ENCODE measurements at places on chromosomes 16 and 17.

GRCh38 chr17:67211742-67212141 is 33.3 kb downstream of the HELZ start:
- no peak for DNase-seq

GRCh38 chr17:61235827-61236197 is 163.8 kb upstream of the TBX2 start:
- DNase-seq: no peak

DNA sequence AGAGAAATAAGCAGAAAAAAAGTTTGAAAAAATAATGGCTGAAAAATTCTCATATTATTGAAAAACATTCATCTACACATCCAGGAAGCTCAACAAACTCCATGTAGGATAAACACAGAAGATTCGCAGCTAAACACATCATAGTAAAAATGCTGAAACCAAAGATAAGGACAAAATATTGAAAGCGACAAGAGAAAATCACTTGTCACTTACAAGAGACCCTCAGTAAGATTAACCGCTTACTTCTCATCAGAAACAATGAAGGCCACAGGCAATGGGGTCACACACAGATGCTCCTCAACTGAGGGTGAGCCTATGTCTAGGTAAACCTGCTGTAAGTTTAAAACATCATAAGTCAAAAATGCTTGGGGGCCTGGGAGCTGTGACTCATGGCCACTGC is 38.1 kb upstream of the METRNL start:
- DNase-seq: no peak

DNA sequence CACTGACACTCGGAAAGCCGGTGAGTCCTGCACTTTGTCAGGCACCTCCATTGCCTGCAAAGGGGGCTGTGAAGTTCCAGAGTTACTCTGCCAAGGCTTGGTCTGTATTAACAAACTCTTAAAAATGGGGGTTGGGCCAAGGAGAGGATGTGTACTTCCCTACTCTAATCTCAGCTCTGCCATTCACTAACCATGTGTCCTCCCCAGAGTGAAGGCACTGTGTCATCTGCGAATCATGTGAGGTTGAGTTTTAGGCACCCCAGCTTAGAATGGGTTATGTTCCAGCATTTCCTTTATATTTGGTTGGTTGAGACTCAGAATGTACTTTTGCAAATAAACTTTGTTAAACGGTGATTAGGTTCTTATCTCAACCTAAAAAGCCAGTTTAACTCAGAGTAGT is 24.9 kb downstream of the ERCC4 start:
- no peak for DNase-seq

- DNase-seq: no peak
Measured at GRCh38 chr16:17519101-17519955, 48.6 kb upstream of the XYLT1 start.

- DNase-seq: no peak
Measured at GRCh38 chr17:836151-836550, 54.0 kb downstream of the MRM3 start.

- DNase-seq: no peak
Measured at GRCh38 chr16:64532117-64532516, 589.7 kb downstream of the CDH11 start.

GRCh38 chr17:82113941-82114340 is 15.9 kb upstream of the FASN start:
- DNase-seq: no peak

DNA sequence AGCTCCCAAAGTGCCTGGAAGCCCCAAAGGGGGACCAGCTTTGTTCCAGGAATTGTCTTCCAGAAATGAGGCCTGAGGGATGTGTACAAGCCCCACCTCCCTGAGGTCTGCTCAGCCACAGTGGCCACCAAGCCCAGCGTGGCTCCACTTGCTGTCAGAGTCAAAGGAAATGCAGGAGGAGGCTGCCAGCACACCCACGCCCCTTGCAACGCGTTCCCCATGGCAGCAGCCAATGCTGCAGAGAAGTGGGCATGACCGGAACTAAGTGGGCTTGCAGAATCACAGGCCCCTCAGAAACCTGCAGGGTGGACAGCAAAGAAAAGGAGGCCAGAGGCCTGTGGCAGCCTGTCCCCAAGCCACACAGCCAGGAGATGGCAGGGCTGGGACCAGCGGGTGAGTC is 320.8 kb downstream of the FOXL1 start:
- DNase-seq: no peak

- peak; percentile 15 for DNase-seq
Measured at GRCh38 chr17:17568772-17569195, 22.7 kb downstream of the PEMT start.

- DNase-seq: no peak
Measured at GRCh38 chr16:79844603-79845002, 244.1 kb upstream of the MAF start.

GRCh38 chr16:50478773-50479149 is 69.4 kb upstream of the NKD1 start:
- DNase-seq: no peak

DNA sequence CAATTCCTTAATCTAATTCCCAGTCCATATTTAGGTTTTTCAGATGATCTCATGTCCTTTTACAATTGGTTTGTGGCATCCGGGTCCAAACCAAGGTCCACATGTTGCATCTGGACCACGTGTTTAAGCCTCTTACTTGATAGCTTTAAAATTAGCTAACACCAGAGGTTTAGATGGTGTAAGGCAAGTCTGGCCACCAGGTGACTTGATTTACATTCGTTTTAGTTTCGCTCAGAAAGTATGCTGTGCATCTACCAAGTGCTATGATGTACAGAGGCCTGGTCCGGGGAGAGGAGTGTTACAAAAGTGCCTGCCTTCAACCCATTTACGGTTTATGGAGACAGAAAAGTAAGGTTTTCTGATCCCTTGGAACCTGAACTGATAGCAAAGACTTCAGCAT is 878 bp upstream of the DNAJA2 start:
- DNase-seq: no peak

DNA sequence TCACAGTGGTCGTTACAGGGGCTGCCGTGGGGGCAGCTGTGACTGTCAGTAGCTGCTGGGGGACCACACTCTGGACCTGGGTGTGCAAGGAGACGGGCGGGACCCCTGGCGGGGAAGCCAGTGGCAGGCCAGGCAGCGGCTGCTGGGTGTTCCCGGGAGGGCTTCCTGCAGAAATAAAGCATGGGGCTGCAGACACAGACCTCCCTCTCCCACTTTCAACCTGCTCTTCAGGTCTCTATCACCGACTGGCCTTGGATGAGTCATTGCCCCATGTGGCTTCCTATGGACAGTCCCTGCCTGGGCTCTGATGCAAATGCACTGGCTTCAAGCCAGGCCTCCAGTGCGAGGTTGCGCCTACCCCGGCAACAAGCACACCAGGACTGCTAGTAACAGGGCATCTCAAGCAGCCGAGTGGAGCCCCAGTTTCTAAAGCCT is 17.2 kb downstream of the SREBF1 start:
- DNase-seq: peak; percentile 47

GRCh38 chr17:71511266-71511995 is 609.4 kb upstream of the SOX9 start:
- DNase-seq: no peak

GRCh38 chr16:57245472-57246113 is 534 bp downstream of the ARL2BP start:
- DNase-seq: no peak

GRCh38 chr16:31196324-31197088 is 6.1 kb downstream of the PYCARD start:
- DNase-seq: no peak

- DNase-seq: no peak
Measured at GRCh38 chr16:87692176-87692575, 73.6 kb downstream of the KLHDC4 start.

DNA sequence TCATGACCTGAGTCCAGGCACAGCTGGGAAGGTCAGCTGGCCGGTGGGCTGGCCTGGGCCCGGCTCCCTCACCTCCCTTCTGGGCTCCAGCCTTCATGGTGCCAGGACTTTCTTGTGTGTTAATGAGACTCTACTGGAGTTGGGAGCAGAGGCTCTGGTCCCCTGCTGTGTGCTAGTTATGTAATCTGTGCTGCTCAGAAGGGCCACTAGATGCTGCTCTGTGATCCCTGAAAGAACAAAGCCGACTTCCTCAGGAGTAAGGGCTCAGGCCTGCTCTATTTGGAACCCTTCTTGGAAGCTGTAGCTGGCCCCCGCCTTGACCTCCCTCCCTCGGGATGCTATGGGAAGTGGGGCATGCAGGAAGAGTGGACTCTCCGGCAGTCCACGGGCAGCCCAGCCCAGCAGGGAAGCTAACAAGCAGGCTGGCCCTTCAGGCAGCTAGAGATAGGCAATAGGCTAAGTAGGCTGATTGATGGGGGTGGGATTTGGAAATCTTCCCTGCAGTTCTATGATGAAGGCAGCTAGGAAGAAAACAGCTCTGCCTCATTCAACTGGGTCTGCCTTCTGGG is 3.3 kb upstream of the CDK5R1 start:
- peak; percentile 42 for DNase-seq

DNA sequence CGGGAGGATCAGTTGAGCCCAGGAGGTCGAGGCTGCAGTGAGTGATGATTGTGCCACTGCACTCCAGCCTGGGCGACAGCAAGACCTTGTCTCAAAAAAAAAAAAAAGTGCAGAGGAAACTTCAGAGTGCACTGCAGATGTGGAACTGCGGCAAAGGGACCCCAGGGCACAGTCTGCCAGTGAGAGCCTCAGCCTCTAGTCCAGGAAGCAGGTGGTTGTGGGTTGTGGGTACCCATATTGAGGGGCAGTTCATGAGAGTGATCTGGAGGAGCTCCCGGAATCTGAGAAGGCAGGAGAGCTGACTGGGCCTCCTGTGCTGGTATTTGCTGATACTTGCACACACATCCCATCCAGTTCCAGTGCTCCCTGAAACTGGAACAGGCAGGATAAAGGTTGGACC is 13.1 kb downstream of the FOXN1 start:
- DNase-seq: no peak

DNA sequence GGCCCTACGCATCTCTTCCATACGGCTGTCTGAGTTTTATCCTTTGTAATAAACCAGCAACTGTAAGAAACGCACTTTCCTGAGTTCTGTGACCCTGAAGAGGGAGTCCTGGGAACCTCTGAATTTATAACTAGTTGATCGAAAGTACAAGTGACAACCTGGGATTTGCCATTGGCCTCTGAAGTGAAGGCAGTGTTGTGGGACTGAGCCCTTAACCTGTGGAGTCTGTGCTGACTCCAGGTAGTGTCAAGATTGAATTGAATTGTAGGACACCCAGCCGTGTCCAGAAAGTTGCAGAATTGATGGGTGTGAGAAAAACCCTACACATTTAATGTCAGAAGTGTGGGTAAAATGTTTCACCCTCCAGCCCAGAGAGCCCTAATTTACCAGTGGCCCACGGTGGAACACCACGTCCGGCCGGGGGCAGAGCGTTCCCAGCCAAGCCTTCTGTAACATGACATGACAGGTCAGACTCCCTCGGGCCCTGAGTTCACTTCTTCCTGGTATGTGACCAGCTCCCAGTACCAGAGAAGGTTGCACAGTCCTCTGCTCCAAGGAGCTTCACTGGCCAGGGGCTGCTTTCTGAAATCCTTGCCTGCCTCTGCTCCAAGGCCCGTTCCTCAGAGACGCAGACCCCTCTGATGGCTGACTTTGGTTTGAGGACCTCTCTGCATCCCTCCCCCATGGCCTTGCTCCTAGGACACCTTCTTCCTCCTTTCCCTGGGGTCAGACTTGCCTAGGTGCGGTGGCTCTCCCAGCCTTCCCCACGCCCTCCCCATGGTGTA is 1.5 kb downstream of the GAA start:
- no peak for DNase-seq

GRCh38 chr16:81515721-81516120 is 71.1 kb downstream of the CMIP start:
- no peak for DNase-seq

DNA sequence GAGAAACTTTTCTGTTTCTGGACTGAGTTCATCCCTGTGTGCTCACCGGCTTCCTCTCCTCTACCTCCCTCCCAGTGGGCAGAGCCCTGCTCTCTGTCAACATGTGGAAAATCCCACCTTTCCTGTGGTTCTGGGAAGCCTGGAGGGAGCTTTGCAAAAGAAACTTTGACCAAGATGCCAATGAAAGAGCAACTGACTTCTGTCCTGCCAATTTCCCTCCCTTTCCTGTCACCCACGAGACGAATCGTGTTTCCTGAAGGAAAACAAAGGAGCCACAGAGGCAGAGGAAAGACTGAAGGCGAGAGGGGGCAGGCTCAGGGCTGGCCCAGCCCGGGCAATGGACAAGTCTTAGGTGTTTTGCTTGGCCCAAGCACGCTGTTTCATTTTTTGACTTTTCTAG is 82.8 kb downstream of the PLCG2 start:
- DNase-seq: no peak

DNA sequence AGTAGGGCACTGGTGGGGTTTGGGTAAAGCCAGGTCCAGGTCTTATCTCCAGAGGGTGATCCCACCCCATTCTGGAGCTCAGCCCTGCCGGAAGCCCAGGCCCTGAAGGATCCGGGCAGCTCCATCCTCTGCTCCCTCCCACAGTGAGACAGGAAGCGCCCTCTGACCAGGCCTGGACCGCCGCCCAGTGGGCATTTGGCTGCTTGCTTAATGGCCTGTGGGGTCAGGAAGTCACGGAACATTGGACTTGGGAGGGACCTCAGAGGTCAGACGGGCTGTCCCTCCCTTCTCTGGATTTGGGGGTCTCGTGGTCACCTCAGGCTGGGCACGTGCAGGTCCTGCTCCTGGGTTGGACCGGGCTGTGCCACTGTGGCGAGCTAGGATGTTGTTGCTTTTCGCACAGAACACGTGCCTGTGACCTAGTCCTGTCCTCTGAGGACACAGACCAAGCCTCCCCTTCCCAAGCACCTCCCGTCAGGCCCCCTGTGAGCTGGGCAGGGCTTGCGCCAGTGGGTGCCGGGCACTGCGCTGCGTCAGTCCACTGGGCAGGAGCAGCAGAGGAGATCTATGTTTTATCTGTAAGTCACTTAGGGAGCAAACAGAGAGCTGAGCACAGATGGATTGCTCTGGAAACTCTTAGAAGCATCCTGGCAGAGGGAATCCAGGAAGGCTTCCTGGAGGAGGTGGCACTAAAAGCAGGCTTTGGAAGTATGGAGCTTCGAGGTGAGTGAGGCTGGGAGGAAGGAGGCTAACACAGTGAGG is 49.4 kb upstream of the GSE1 start:
- DNase-seq: no peak

GRCh38 chr17:81303385-81303784 is 8.3 kb upstream of the SLC38A10 start:
- no peak for DNase-seq
